ENCODE measurements at places on chromosomes 7 and 10. TPM values are rescaled to one million over a fixed set of nuclear protein-coding genes. Genes with fewer than 3 reads are reported as not detected.

RBAK gene
- total RNA-seq: 8.8 TPM

CCDC172 gene
- not detected for total RNA-seq

JAKMIP3 gene
- 0.11 TPM for total RNA-seq

TUBB8 gene
- not detected for total RNA-seq

LLCFC1 gene
- not detected for total RNA-seq

VENTX gene
- total RNA-seq: not detected

- DNase-seq: no peak
Measured at GRCh38 chr10:96299383-96299782, 4.9 kb upstream of the DNTT start.

DNA sequence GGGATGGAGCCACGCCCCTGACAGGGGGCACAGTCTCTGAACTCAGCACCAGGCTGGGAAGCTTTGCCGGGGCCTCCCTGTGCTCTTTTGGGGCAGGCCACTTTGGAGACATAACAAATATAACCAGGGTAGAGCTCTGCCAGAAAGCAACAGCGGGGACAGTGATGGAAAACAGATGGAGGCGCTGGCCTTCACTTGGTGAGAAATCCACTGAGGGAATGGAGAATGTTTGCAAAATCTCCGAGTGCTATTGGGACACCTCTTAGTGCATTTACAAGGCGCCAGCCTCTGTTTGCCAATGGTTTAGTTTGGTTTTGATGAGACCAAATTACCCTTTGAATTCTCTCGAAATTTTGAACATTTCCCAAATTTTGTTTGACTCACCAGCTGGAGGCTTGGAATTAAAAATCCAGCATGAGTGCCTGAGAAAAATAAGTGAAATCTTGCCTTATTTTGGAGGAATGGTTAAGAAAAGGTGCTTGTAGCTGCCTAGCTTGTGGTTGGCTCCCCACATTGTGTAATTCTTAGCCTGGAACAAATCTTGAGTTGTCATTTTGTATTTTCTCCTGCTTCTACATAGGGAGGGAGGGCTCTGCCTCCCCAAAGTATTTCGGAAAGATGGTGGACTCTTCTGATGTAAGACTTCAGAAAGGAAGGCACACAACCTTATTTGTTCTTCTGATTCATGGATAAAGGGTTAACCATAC is 980.5 kb downstream of the LRMDA start:
- no peak for DNase-seq

- DNase-seq: no peak
Measured at GRCh38 chr10:75450644-75451640, 19.5 kb downstream of the LRMDA start.

GRCh38 chr10:104351061-104351702 is 2.5 kb upstream of the CFAP58 start:
- DNase-seq: peak; percentile 78

DNA sequence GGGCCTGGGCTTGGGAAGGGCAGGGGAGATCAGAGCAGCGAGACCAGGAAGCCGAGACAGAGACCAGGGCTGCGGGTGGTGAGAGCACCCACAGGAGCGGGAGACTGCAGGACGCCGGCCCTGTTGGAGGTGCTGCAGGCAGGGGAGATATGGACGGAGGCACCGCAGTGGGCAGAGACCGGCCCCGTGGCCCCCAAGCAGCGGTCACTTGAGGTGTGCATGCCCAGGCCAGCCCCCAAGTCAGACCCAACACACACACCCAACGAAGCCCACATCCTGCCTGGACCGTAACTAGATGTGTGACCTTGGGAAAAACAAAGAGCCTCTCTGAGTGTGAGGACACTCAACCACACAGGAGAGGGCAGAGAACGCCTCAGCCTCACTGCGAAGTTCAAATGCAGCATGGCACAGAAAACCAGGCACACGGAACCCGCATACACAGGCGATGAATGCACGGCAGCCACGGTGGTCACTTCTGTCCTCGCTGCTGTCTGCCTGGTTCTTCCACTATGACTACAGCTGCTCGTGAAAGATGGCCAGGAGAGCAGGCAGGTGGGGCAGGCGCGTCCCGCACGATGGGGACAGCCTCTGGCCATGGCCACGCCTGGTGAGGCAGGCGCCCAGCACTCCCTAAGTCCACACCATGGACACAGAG is 214.7 kb downstream of the MAD1L1 start:
- no peak for DNase-seq

DNA sequence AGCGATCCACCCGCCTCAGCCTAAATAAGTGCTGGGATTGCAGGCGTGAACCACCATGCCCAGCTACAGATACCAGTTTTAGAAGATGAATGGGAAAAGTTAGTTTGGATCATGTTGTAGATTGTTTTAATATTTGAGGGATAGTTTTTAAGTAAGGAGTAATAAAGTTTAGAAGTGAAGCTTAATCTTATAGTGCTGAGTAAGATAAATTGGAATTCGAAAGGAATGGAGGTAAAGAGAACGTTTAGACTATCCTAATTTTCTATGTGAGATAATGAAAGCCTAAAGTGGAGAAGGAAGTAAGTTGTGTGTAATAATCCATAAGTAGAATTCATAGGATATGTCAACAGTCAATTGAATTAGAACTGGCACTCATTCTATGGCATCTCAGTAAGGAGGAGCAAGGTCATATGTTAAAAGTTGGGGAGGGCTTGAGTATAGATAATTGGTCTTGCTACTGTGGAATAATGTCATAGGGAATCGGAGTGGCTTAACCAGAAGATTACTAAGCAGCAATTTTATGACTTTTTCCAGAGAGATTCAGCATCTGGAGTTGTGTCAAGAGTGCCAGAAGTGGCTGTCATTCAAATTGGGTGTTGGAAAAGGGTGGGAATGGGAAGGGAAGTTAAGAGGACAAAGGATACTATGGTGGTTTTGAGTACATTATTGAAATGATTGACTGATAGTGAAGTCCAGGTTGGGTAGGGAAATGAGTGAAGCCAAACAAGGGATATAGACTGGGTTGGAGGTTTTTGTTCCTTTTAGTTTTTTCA is 12.1 kb downstream of the TAX1BP1 start:
- DNase-seq: no peak

DNA sequence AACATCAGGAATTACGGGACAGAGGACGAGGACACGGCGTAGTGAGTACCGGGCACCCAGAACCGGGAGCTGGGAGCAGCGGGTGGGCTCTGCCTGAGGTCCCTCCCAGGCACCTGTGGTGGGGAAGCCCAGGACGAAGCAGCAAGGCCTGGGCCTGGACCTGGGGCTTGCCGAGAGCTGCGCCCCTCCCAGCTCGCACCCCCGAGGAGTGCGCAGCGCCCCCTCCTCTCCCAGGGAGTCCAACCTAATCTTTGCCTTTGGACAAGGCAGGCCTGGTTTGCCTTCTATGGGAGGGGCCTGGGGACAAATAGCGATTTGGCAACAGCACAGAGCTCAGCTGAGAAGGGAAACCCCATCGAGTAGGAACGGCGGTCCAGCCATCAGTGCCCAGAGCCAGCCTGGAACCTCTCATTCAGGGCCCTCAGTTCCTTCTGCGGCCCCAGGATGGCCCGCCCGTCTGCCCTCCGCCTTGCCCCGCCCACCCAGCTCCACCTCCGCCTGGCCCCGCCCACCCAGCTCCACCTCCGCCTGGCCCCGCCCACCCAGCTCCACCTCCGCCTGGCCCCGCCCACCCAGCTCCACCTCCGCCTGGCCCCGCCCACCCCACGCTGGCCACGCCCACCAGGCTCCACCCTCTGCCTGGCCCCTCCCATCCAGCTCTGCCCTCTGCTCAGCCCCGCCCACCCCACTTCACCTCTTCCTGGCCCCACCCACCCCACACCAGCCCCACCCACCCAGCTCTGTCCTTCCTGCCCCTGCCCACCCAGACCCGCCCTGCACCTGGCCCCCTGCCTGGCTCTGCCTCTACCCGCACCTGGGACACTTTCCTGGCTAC is 32.5 kb upstream of the KNDC1 start:
- DNase-seq: no peak

DNA sequence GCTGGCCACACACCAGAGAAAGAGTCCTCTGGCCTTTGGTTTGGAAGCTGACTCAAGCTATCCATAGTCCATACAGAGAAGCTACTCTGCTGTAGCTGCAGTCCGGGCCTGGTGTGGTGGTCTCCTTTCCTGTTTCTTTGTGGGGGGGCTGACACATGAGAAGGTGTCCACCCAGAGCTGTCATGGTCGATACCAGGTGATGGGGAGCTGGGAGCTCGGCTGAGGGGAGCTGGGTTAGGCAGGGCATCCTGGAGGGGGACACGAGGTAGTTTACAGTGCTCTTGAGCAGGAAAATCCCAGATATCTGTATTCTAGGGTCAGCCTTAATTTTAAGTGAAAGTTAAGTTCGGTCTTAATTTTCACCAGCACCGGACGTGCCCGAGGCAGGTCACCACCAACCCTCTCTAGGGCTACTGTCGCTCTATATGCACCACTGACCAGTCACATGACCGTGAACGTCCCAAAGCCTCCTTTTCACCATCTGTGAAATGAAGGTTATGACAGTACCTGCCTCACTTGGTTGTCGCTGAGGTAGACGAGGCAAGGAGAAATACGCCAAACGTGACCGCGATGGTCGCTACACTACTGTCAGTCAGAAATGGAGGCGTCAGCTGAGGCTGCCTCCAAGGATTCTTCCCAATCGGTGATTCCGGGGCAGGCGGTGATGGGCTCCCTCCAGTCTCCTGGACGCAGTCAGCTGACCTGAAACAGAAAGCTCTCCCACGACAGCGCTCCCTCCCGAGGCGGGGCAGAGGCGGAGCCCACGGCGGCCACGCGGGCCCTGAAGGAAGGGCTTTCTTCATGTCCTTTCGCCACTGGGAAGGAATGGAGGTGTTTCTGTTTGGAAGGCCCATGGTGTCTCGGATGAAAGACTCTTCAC is 69.4 kb upstream of the SHH start:
- DNase-seq: no peak

DNA sequence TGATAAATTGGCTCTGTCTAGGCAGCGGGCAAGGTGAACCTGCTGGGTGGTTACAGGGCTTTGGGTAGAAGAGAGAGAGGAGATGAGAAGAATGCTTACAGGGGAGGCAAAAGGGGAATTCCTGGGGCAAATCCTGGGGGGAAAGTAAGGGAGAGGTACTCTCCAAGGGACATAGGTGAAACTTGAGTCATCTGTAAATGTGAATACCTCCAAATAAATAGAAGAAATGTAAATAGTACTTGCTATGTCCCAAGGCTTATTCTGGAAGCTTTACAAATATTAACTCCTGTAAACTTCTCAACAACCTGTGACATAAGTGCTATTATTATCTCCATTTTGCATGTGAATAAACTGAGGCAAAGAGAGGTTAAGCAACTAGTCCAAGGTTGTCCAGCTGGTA is 57.7 kb upstream of the CDK13 start:
- DNase-seq: no peak

GRCh38 chr10:95552679-95553342 is 8.4 kb downstream of the SORBS1 start:
- DNase-seq: no peak

DNA sequence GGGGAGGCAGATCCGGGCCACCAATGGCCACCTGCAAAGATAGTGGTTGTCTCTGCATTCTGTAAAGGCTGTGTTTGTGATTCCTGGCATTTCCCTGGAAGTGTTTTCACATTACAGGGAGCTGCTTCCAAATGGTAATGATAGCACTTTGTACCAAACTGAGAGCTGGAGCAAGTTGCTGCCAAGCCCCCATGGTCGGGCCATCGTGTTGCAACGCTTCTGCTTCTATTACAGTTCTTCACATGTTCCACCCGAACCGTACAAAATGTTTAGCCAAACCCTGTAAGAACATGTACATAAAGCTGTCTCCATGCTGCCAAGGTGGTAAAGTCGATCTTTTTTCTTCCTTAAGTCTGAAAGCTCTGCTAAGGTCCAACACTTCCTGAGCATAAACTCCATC is 397.7 kb upstream of the NFE2L3 start:
- no peak for DNase-seq

DNA sequence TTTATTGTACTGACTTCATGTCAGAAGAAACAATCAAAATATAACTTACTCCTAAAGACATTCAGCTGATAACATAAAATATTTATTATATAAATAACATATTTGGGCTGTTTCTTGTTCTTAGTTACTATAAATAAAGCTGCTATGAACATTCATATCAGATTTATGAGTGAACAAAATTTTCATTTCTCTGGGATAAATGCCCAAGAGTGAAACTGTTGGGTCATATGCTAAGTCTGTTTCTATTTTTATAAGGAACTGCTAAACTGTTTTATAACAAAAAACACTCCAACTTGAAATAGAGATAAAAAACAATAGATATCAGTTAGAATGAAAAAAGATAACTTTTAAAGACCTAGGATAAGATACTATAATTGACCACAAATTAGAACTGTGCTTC is 26.5 kb upstream of the CC2D2B start:
- DNase-seq: no peak

DNA sequence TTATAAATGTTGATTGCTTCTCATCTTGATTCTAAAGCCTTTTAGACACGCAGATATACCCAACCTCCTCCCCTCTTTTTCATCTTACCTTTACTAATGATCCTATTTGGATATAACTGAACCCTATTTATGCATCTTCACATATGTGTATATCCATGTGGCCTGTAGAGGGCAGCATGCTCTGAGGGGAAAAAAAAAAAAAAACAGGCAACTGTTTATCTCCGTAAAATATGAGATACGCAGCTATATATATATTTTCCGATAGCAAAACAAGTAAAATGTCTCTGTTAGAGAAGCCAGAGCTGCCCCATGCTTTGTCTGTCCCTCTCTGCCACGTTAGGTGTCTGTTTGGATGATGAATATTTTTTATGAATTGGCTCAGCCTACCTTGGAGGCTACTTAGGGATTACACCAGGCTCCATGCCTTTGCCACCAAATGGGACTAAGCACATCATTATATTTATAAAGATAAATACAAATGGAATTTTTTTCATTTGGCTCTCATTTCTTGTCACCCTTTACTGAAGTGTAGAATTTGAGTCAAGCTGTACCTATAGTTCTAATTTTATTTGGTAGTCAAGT is 174.8 kb upstream of the FZD1 start:
- no peak for DNase-seq

- no peak for DNase-seq
Measured at GRCh38 chr10:112338957-112339356, 35.0 kb upstream of the ACSL5 start.

- DNase-seq: no peak
Measured at GRCh38 chr10:28560617-28561016, 27.7 kb downstream of the WAC start.

DNA sequence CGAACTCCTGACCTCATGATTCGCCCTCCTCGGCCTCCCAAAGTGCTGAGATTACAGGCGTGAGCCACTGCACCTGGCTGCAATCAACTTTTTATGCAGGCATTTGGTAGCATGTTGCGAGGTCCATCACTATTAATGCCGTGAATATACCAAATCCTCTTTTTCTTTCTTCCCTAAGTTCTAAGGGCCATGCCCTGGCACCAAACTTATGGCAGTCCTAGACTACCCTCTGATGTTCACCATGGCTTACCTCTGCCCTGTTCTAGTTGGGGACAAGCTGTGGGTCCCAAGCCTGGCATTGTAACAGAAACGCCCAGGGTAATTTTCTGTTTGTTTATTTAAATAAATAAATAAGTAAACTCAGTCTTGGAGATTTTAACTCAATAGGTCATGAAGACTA is 13.3 kb downstream of the PRSS2 start:
- no peak for DNase-seq

GRCh38 chr10:80459047-80459865 is 5.1 kb downstream of the TSPAN14 start:
- DNase-seq: peak; percentile 90

Measured in HFFc6 (cell line).